ENCODE measurements at places on chromosomes 11 and 22.

GRCh38 chr11:59429924-59430516, 3.8 kb upstream of the OR5A2 start:
- peak; percentile 7 for DNase-seq

DNA sequence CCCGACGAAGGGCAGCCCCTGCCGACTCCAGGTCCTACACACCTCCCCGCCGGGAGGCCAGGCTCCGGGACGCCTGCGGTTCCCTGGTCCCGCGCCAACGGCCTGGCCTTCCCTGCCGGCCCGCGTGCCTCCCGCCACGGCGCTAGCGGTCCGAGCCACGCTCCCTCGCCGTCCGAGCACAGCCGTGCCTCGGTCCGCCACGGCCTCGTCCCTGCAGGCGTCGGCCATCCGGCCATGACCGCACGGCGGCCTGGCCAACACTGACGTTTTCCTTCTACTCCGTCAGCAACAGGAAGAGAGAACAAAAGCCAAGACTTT, 532 bp downstream of the EIF4G2 start:
- DNase-seq: no peak

DNA sequence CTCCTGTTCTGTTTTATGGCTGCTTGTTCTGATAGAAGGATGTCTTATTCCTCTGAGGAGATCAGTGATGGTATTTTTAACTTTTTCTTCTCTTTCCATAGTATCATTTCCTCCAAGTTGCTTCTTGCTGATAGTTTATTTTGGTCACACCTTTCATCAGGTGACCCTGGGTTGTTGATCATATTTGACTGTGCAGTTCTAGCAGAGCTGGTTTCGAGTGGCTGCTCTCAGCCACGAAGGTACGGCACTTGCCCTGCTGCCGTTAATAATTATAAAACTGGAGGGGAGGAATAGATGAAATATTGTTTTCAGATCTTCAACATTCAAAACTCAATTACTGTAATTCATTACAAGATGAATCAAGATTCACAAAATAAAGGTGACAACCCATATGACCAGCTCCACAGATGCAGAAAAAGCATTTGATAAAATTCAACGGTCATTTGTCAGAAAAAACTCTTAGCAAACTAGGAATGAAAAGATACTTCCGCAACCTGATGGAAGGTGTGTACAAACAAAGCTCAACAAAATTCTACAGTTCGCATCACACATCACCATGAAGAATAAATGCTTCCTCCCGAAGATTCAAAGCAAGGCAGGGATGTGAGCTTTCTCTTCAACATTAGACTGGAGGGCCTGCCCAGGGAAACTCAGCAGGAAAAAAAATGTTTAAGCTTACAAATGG, 59.2 kb upstream of the RTL6 start:
- no peak for DNase-seq

DNA sequence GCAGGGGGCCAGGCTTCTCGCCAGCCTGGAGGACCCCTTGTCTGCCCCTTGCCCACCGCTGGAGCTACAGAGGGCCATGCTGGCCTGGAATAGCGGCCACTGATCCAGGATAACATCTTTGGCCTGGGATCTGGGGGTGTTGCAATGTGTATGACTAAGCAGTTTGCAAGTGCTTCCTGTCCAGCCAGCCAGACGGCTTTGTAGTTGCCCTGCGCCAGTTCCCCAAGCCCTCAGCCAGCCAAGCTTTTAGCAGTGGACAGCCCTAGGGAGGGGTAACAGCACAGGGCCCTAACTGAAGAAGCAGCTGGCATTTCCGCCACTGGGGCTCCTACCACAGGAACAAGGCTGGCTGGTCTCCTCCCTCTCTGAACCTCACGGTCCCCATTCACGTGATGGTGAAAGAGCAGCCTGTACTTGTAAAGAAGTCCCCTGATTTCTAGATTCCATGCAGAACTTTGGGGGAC, 32.1 kb downstream of the UQCR10 start:
- no peak for DNase-seq

- no peak for DNase-seq
Measured at GRCh38 chr22:35561796-35562526, 21.3 kb downstream of the RASD2 start.

DNA sequence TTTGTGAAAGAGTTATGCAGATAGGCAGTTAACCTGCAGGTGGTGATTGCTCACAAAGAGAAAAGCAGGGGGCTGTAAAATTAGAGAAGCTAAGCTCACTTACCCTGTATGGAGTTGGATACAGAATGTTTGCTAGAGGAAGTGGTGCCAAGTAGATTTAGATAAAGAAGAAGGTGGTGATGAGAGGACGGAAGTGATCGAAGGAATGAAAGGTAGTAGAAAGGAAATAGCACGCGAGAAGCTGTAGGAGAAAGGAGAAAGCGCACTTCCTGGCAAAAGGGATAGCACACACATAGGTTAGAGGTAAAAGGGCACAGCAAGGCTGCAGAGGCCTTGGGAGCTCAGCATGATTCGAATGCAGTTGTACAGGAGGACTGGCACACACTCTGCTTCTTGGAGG, 87.3 kb upstream of the CTSC start:
- no peak for DNase-seq

DNA sequence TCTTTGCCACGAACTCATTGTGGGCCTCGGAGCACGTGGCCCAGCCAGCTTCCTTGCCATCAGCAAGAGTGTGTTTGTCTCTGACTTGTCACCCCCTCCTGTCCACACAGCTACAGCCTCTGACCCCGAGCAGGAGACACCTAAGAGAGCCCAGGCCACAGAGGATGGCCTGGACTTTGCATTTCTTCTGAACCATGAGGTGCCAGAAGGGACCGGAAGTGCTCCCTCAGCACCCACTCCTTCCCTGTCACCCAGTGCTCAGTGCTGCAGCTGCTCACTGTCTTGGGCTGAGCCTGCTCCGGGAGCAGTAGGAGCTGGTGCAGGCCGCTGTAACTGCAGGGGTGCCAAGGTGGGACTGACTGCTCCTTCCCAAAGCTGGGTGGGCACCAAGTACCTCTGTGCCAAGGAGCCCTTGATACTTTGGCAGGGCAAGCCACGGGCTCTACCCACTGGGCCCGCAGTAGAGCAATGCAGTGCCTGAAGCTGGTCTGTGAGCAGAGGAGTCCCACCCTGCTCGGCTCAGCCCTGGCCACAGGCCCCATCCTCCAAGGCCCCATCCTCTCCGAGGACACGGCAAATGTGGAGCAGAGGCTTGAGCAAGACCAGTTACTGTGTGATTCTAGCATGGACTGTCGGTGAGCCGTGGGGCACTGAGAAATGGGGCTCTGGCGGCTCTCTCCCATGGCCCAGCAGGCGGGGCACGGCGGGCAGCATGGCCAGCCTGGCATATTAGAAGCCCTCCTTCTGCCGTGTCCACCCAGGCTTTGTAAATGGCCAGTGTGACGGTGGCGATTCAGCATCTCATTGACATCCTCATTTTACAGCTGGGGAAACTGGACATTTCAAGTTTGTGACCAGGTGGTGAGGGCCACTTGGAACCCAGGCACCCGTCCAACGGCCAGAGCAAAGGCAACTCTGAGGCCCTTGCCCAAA, 6.3 kb downstream of the GRK2 start:
- DNase-seq: no peak

DNA sequence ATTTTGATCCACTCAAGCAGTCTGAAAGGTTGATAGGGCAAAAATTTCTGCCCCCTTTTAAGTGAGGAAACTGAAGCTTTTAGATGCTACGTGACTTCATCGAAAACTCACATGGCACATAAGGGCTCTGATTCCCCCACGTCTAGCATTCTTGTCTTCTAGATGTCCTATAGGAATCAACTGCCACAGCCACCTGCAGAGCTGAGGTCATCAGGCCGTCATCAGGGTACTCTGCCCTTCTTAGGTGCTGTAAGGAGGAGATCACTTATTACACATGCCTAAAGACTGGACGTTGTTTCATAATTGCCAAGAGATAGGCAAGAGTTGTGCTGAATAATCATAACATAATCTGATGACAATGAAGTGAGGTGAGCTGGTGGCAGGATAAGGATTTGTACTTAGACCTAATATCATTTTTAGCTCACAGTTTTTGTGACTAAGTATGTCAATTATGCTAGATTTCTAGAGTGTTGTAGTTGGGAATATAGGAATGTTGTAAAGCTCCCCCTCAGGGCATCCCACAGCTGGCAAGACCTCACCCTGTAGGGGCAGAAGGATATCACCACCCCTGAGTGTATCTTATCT, 349.4 kb downstream of the METTL15 start:
- no peak for DNase-seq

DNA sequence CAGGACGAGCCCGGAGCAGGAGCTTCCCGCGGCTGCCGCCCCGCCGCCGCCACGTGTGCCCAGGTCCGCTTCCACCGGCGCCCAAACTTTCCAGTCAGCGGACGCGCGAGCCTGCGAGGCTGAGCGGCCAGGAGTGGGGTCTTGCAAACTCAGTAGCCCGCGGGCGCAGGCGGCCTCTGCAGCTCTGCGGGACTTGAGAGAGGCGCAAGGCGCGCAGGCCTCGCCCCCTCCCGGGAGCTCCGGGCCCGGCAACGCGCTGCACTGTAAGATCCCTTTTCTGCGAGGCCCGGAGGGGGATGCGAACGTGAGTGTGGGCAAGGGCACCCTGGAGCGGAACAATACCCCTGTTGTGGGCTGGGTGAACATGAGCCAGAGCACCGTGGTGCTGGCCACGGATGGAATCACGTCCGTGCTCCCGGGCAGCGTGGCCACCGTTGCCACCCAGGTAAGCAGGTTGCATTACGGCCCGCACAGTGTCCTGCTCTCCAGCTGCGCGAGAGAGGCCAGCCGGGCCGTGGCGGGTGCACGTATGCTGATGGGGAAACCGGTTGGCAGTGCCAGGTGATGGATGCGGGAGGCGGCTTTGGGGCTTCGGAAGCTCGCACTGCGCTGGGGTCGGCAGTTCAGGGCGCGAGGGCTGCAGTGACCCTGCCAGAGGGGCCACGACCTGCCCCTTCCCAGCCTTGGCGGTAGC, 2.0 kb downstream of the SLC6A5 start:
- no peak for DNase-seq

GRCh38 chr11:79616392-79616851, 175.6 kb upstream of the TENM4 start:
- no peak for DNase-seq

DNA sequence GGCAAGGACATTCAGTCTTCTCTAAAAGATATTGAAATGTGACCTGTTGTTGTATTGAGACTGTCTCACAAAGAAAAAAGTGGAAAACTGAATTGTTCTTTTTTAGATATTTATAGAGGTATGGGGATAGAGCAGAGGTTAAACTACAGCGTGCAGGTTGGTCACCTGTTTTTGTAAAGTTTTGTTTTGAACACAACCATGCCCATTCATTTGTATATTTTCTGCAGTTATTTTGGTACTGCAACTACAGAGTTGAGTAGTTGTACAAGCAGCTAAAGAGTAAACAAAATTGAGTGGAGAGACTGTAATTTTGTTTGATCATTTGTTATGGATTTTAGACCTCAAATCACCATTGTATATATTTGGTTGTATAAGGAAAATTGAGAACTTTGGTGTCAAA, 11.3 kb downstream of the EED start:
- no peak for DNase-seq

DNA sequence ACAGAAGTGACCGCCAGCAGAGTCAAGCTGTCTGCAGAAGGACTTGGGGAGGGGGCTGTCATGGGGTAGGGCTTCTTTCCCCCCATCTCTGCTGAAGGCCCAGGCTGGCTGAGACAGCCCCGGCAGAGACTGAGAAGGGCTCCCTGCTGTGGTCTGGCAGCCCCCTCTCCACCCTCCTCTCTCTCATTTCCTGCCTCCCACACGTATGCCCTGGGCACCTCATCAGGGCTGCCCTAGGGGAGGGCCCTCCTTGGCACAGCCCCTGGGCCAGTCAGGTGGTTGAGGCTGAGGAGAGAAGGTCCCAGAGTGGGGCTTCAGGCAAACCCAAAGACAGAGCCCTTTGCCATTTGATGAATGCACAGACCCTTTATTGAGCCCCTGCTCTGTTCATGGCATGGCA, 3.6 kb downstream of the RASD2 start:
- no peak for DNase-seq

- DNase-seq: no peak
Measured at GRCh38 chr11:64890522-64890939, 12.1 kb upstream of the EHD1 start.

- no peak for DNase-seq
Measured at GRCh38 chr11:12110714-12111548, 541 bp downstream of the MICAL2 start.

- DNase-seq: no peak
Measured at GRCh38 chr11:134780486-134781147, 368.6 kb upstream of the B3GAT1 start.

DNA sequence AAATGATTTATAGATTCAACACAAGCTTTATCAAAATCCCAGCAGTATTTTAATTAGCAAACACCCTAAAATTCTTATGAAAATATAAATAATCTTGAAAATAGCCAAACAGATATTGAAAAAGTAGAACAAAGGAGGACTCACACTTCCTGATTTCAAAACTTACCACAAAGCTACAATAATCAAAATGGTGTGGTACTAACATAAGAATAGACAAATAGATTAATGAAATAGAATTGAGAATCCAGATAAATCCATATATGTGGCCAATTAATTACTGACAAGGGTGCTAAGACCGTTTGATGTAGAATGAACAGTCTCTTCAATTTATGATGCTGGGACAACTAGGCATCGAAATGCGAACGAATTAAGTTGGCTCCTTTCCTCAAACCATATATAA, 49.6 kb upstream of the TEAD1 start:
- DNase-seq: no peak

DNA sequence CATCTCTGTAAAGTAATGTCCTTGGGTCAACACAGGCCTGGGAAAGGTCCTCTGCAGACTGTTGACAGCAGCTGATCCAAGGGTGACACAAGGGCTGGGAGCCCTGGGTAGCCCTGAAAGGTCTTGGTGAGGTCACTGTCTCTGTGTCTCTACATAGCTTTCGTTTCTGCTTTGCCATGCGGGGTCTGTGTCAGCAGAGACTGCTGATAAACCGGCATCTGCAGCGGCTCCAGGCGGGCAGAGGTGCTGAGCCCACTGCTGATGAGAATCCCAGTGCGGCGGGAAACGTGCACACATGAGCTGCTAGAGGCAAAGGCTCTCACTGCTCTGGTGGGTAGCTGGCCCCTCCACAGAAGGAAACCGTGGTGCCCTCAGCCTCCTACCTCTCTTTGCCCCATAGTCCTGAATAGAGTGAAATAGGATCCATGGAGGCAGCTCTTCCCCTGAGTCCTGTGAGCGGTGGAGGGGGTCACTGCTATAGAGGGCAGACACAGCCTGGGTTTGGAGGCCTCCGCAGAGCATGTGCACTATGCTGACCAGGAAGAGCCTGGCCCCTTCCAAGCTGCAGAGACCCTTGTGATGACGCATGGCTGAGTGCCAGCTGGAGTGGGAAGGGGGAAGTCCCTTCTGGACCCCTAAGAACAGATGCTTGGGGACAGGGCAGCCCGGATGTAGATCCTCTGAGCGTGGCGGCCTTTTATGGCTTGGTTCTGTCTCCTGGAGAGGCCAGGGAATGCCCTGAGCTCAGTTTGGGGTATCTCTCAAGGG, 17.8 kb upstream of the ST3GAL4 start:
- no peak for DNase-seq

Data from stimulated activated CD4-positive, alpha-beta T cell treated with anti-CD3 and anti-CD28 coated beads, Interleukin-1b, Interleukin-23, amount 100 ng/mL, for 1 hour (primary cell).